NCI-H82 (cell line): ENCODE measurements at places on chromosomes 3 and 15.

- peak; percentile 94 for DNase-seq
Observed at GRCh38 chr3:9916734-9917680, at the start of gene IL17RC. IL17RC (plus strand) TSS chr3:9917098; CDS start chr3:9917316, 218 bp downstream.

GRCh38 chr15:98800437-98801233 is 152.3 kb downstream of the IGF1R start:
- peak; percentile 81 for DNase-seq

- DNase-seq: peak; percentile 76
Observed at GRCh38 chr3:152508705-152509104, 240.0 kb downstream of the MBNL1 start.

DNA sequence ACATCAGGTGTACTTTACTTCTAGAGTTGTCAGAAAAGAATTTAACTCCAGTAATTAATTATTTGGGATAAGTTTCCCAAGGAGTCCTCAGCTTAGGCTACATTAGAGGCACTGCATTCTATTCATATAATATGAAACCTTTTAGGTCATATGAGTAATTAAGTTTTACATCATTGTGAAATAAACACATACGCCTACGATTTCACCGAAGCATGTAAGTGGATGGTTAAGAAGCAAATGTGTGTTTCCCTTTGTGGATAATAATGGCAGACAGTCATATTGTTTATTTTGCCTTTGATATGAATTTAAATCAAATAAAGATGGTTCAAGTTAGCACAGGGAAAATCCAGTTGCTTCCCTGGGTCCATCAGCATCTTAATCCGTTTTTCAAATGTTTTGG is 535.9 kb upstream of the ATP11B start:
- DNase-seq: no peak

DNA sequence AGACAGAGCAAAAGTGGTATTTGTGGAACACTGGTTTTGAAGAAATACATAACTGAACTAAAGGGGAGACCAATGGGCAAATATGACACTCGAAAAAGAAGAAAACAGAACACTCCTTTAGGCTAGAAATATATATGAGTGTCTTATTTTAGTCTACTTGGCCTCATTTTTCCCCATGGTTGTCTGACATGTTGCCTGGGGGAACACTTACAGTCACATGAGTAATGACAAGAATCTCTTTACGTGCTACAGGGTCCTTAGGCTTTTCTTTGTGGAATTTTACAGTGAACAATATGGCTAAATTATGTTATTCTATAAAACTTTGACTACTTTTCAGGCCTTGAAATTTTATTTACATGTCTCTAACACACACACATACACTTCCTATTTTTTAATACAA is 17.6 kb downstream of the METTL6 start:
- no peak for DNase-seq

DNA sequence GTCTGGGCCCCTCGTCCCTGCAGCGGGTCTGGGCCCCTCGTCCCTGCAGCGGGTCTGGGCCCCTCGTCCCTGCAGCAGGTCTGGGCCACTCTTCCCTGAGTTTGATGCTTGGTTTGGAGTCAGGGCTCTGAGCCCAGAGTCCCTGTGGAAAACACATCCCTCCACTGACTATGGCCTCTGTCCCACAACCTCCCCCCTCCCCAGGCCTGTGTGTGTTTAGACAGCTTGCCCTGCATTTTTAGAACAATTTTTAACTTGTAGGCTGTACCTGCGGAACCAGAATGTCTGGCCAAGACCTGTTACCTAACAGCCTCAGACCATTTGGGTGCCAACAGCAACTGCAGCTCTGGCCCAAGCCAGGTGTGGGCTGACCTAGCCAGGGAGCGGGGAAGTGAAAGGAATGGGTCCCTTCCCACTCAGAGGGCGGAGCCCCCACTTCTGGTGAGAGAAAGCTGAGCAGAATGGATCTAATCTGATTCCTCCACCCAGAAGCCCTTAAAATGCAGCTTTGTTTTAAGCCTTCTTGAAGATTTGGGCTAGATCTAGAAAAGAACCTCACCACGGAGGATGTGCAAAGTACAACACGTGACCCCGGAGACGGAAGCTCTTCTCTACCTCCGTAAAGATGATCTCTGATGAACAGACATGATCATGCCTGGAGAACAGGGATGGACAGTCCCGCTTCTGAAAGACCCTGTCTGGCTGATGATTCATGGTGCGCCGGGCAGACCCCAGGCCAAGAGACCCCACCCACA is 60.5 kb upstream of the TFRC start:
- DNase-seq: no peak

GRCh38 chr3:14988988-14989394 is 41.6 kb downstream of the NR2C2 start:
- peak; percentile 23 for DNase-seq

DNA sequence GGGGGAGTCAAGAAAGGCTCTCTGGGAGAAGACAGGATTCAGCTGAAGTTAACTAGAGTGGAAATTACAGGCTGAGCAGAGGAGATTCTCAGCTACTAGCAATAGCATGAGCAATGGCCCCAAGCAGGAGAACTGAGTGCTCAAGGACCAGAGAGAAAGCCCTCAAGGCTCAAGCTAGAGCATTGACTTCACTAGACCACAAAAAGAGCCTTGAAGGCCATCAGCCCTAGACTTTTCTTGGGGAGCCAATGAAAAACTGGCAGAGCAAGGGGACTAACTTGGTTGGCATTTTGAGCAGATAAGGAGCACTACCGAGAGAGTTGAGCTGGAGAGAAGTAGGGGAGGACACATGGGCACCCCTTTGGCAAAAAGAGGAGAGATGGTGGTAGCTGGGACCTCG is 277.6 kb downstream of the FEZF2 start:
- DNase-seq: no peak
